Neural cell (in vitro differentiated cells): ENCODE measurements at places on chromosomes 2 and 18. TPM values are rescaled to one million over a fixed set of nuclear protein-coding genes. Genes with fewer than 3 reads are reported as not detected.

Gene DPP4
- polyA plus RNA-seq: not detected in 2 replicates

Gene UGT1A4
- polyA plus RNA-seq: not detected in 2 replicates

Gene DSC2
- polyA plus RNA-seq: 14.5 and 16.3 TPM in 2 replicates

Gene ABCG5
- 0.38 TPM in 1 of 2 replicates, not detected in the other for polyA plus RNA-seq

Gene LIMS4
- polyA plus RNA-seq: 0.46 TPM in 1 of 2 replicates, not detected in the other

Gene EML6
- polyA plus RNA-seq: 9.9 and 13.4 TPM in 2 replicates

Gene CAPN14
- polyA plus RNA-seq: 2.1 and 3.0 TPM in 2 replicates

Gene EDAR
- polyA plus RNA-seq: not detected in 2 replicates

Gene MFSD2B
- polyA plus RNA-seq: 0.27 and 0.70 TPM in 2 replicates

Gene SIX3
- polyA plus RNA-seq: 8.7 and 9.8 TPM in 2 replicates

Gene CNRIP1
- polyA plus RNA-seq: 26.7 and 28.2 TPM in 2 replicates

Gene SEPTIN10
- 7.4 and 10.0 TPM in 2 replicates for polyA plus RNA-seq

Gene NYAP2
- 0.98 and 1.1 TPM in 2 replicates for polyA plus RNA-seq

Gene SP140
- 0.38 and 0.74 TPM in 2 replicates for polyA plus RNA-seq

Gene INHA
- polyA plus RNA-seq: 2.7 and 5.6 TPM in 2 replicates

Gene CDH2
- polyA plus RNA-seq: 193 and 199 TPM in 2 replicates

Gene SLC8A1
- 17.3 and 18.7 TPM in 2 replicates for polyA plus RNA-seq

Gene CFC1
- polyA plus RNA-seq: 22.4 and 29.9 TPM in 2 replicates

Gene ANKRD62
- polyA plus RNA-seq: not detected in 2 replicates

Gene ASPRV1
- polyA plus RNA-seq: 6.3 and 7.7 TPM in 2 replicates

Gene MARCHF4
- 10.1 and 13.0 TPM in 2 replicates for polyA plus RNA-seq

Gene NEU4
- polyA plus RNA-seq: not detected in 2 replicates

Gene KCMF1
- 43.3 and 52.4 TPM in 2 replicates for polyA plus RNA-seq

Gene CYS1
- not detected in 2 replicates for polyA plus RNA-seq

Gene CFAP65
- 1.1 and 1.7 TPM in 2 replicates for polyA plus RNA-seq

Gene IL36RN
- not detected in 2 replicates for polyA plus RNA-seq

Gene MATN3
- 0.60 and 0.90 TPM in 2 replicates for polyA plus RNA-seq

Gene SPP2
- not detected in 2 replicates for polyA plus RNA-seq

Gene PCARE
- polyA plus RNA-seq: not detected in 2 replicates

Gene BOLL
- not detected in 2 replicates for polyA plus RNA-seq
